ENCODE measurements at places on chromosomes 16 and 17.

- DNase-seq: no peak
These were observed 9.5 kb upstream of the KSR1 start for GRCh38 chr17:27446569-27447301.

- no peak for DNase-seq
These were observed 8.2 kb upstream of the GGA2 start for GRCh38 chr16:23518435-23518891.

GRCh38 chr16:9128346-9129342 lies 37.2 kb downstream of the HAPSTR1 start:
- DNase-seq: no peak

DNA sequence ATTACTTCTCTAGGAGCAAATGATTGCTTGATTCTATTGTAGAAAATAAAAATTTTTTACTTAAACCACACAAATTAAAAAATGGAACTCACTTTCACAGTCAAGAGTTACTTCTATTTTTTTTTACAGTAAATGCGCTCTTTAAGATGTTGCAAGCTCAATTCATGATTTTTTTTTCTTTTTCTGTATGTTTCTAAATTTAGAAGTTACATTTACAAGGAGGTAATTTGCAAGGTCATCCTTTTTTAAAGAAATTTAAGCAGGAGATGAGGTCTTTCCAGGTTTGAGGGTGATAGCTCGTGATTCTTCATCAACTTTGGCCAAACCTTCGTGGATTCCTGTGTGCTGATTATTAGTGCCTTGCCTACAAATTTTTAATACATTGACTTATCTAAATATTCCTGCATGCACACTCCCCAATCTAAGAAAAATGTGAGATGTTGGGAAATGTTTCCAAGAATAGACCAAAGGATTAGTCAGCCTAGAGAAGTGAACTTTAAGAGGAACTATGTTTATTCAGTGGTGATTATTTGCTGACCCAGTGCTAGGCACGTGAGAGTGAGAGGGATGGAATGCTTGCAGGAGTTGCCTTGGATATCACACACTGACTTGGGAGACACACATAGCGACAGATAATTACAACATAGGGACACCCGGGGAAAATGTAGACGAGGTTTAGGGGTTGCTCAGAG lies 429.8 kb downstream of the MAF start:
- no peak for DNase-seq

DNA sequence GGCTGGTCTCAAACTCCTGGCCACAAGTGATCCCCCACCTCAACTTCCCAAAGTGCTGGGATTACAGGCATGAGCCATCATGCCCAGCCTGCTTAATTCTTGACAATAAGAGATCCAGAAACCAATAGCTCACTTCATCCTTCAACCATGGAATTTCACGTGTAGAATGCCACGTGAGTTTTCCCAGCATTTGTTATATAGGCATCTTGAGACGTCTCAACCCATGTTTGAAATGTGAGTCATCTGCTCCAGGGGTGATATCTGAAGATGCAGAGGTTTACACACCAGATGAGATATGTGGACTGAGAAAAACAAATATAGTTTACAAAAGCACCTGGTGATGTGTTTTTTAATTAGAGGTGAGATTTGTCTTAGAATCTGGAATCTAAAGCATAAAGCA lies 7.1 kb downstream of the TEKT3 start:
- DNase-seq: no peak

GRCh38 chr17:46191322-46192188 lies 1.7 kb downstream of the KANSL1 start:
- DNase-seq: no peak

DNA sequence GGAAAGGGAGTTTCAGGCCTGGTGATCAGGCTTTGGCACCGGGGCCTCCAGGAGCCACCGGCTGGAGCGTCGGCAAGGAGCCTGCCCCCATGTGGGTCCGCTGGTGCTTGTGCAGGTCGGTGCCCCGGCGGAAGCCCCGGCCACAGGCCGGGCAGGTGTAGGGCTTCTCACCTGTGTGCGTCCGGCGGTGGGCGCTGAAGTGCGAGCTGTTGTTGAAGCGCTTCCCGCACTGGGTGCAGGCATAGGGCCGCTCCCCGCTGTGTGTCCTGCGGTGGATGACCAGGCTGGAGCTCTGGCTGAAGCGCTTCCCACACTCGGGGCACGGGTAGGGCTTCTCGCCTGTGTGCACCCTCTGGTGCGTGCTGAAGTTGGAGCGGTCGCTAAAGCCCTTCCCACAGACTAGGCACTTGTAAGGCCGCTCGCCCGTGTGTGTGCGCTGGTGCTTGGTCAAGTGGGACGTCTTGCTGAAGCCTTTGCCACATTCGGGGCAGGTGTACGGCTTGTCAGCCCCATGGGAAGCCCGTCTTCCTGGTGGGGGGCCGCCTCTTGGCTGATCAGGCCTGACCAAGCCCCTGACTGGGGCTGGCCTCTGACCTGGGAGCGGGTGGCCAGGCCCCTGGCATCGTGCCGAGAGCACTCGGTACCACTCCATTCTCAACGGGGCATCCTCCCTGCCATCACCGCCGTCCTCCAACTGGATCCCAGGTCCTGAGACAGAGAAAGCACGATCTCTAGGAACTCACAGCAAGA lies 14.4 kb downstream of the ZNF500 start:
- no peak for DNase-seq

DNA sequence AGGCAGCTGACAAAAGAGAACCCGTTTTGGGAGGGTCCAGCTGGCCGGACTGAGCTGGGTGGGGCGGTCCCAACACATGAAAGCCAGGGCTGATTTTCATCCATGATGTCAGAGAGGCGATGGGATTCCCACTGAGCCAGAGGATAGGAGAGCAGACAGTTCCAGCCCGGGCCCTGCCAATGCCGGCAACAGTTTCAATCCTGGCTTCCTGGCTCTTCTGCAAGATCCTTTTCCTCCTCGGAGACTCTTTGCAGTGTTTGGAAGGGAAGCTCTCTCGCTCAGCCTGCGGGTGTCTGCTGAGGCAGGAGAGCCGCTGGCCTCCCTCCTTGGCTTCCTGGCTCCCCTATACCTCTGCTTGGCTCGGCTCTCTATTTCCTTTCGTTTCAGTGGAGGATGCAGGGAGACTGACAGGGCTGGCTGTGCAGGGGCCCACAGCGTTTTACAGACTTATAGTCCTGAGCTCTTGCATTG lies 145.5 kb upstream of the SOX9 start:
- DNase-seq: no peak

DNA sequence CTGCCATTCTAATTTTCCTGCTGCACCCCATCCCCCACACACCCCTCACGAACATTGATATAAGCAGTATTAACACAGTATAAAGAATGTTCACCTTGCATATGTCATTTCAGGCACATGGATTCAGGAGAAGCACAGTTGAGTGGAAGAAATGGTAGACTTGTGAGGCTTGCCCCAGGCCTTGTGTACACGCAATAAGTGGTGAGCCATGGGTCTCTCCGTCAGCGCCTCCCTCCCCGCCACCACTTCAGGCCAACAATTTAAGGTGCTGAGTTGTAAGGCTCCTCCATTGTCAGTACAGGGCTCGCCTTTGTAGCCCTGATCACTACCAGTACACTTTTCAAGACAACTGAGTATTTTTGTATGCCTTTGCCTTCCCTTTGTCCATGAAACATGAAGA lies 12.2 kb upstream of the CLEC18C start:
- no peak for DNase-seq

DNA sequence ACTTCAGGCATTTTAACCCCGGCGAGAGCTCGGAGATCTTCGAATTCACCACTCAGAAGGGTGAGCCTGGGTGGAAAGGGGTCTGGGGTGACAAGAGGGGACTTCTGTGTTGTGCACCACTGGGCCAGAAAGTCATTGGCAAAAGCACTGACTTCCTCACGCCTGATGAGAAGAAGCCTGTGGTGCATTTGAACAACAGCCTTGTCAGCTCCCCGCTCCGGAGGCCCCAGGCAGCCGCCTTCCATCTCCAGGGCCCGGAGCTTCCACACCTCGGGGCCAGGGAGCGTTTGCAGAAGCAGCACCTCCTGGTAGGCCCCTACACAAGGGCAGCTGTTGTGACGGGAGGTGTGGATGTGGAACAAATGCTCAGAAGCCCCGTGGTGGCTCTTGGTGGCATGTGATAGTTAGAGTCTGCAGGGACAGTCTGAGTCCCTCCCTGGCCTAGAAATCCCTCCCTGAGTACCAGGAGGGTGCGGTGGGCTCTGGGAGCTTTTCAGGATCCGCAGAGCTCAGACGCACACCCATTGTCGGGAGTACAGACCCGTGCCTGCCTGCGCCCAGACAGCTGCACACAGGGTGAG lies 9.7 kb downstream of the CACNG1 start:
- DNase-seq: no peak

GRCh38 chr17:49952912-49953497 lies 16.0 kb upstream of the DLX4 start:
- DNase-seq: no peak

- peak; percentile 27 for DNase-seq
These were observed 1.5 kb downstream of the ZNF319 start for GRCh38 chr16:57998992-57999365.

- DNase-seq: no peak
These were observed 237.8 kb downstream of the PRKCA start for GRCh38 chr17:66540131-66540781.

- DNase-seq: peak; percentile 93
These were observed 3.0 kb downstream of the BORCS6 start for GRCh38 chr17:8186787-8187516.

- DNase-seq: no peak
These were observed 313.5 kb downstream of the PHKB start for GRCh38 chr16:47774661-47775060.

- DNase-seq: no peak
These were observed 384 bp downstream of the TMEM107 start for GRCh38 chr17:8175795-8176196.

GRCh38 chr16:22216191-22216831 lies 10.2 kb downstream of the EEF2K start:
- no peak for DNase-seq

GRCh38 chr17:8121681-8122421 lies 2.1 kb downstream of the HES7 start:
- peak; percentile 36 for DNase-seq

GRCh38 chr16:86314402-86315025 lies 195.8 kb upstream of the FOXF1 start:
- no peak for DNase-seq

- no peak for DNase-seq
These were observed 84.7 kb downstream of the PLCG2 start for GRCh38 chr16:81863630-81864352.

DNA sequence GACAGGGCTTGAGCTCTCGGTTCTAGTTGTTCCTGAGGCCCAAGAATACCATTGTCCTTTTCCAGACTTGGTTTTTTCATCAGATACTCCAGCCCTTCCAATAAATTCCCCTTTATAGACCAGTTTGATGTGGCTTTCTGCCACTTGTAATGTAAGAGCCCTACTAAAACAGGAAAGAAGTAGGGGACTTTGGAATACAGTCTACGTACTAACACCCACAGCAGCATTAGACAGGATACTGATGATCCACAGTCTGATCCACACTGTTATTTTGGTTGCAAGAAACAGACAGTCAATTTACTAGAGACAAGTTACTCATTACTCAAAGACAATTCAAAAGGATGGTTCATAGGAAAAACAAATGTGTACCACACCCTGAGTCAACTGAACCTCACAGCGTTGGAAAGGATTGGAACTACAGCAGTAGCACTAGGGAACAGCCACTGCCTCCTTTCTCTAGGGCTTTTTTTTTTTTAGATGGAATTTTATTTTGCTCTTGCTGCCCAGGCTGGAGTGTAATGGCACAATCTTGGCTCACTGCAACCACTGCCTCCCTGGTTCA lies 45.9 kb upstream of the MED13 start:
- no peak for DNase-seq

DNA sequence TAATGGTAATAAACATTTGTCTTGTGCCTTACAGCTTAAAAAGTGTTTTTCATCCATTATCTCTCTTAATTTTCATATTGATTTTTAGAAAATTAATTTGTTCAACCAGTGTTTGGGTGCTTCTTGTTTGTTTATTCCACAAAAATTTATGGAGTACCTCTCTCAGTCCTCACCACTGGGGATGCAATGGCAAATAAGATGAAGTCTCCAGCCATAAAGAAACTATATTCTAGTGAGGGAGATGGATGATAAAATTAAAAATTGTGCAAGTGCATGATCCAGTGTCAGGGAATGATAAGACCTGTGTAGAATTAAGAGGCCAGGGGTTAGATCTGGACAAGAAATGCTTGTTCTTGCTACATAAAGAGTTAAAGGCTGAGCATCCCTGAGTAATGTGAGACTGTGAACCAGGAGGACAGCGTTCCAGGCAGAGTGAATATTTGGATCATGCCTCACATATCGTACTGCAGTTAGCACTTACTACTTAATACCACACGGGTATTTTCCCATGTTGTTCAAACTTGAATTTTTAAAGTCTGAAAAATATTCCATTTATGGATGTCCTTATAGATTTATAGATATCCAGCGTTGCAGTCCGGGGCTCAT lies 535.7 kb upstream of the HSBP1 start:
- no peak for DNase-seq

- DNase-seq: peak; percentile 52
These were observed 717 bp upstream of the CNP start for GRCh38 chr17:41965694-41966462.

DNA sequence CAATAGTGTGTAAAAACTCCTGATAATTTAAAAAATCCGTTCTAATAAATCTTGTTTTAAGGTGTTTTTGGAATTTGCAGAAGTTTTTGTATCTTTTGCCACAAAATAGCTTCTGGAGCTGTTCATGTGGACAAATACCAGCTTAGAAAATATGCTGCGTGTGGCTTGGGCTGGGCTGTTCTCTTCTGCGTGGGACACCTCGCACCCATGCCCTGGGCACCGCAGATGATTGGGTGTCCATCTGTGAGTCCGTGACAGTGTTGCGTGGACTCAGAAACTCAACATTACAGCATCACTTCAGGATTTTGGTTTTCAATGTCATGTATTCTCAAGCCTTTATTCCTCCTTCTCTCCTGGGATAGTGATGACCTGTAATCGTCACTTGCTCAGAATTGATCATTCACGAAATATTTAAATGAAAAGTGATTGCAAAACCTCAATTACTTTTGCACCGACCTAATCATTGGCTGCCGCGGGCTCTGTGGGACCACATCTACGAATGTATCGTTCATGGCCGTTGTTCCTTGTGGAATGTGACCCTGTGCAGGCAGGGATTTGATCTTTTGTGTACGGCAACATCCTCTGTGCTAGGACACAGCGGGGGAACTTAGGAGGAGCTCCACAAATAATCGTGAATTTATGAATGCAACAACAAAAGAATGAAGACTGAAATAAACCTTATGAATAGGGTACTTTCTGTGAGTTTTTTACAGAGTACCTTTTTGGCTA lies 210.3 kb upstream of the FOXF1 start:
- no peak for DNase-seq

DNA sequence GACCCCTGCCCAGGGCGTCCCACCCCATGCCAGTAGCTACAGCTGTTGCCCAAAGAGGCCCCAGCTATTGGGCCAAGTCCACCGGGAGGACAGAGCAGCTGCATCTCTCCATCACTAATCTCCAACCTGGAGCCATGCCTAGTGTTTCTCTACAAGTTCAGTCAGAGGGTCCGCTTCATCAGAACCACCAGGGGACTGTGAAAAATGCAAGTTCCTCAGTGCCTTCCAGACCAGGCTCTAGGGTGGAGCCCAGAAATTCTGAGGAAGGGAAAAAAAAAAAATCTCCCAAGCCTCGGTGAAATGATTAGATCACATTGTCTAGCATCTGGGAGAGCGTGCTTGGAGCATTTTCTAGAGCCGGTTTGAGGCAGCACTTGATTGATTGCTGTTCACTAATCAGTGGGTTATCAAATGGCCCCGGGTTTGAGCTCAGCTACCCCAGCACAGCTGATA lies 22.4 kb upstream of the HERPUD1 start:
- DNase-seq: no peak

- no peak for DNase-seq
These were observed 11.9 kb downstream of the G6PC3 start for GRCh38 chr17:44082256-44082927.

- no peak for DNase-seq
These were observed 21.5 kb downstream of the KCNG4 start for GRCh38 chr16:84218176-84218823.

All from naive thymus-derived CD8-positive, alpha-beta T cell (primary cell).